ENCODE measurements at places on chromosomes 5 and 9.

DNA sequence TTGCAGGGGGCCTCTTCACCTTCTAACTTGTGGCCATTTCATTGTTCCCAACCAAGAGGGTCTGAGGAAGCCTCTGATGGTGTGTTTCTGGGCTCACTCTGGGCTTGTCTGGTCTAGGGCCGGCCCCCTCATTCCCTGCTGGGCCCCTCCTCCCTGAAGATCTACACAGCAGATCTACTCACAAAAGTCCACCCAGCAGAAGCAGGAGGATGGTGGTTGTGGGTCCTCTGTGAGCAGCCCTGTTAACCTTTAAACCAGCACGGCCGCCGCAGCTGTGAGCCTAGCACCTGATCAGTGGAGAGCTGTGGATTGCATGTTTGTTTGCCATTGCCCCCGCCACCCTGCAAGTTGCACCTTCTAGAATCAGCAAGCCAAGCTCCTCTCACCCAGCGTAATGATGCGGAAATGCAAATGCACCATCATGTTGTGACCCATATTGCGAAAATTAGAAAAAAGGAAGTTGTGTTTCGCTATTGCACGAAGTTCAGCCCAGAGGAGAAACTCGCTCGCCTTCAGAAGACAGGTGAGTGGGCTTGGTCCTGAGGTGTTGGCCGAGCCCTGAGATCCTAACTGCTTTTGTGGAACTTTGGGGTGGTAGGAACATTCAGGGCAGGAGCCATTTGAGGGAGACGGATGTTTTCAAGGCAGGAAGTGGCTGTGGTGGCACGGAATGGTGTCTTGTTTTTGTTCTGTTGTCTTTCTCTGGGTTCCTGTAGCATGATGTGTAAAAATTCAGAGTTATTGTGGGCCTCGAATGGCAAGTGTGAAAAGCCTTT lies 16.7 kb downstream of the FGD3 start:
- DNase-seq: no peak

DNA sequence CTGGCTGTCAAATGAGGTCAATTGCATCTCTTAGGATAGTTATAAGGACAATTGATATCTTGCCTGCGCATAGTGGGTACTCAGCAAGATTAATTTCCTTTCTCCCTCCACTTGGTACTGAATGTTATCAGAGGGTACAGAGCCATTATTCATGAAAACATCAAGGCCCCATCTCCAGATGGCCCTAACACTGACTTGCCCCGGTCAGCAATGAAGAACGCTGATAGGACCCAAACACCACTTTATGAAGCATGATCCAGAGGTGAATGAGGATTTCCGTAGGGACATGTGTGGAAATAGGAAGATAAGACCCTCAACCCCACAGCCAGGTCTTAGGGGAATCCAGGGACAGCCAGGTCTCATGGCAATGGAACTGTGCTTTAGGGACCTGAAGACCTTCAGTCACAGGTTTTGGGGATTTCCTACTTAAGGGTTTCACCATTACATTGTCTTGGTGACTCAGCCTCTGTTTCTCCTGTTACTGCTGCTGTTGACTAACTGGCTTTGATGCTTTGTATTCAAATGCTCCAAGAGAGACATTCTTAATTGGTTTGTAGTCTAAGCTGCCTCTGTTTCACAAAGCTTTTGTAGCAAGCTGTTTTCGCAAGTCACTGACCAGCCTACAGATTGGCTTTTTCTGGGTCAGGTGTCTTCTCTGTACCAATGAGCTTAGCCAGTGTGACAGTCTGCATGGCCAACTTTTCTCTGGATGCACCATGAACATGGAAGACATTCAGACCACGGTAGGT lies 35.3 kb upstream of the IQGAP2 start:
- DNase-seq: no peak

GRCh38 chr5:139422307-139422893 lies 16.9 kb downstream of the DNAJC18 start:
- peak; percentile 1 for DNase-seq

GRCh38 chr5:112793201-112793600 lies 55.5 kb downstream of the APC start:
- DNase-seq: no peak

- no peak for DNase-seq
Measured at GRCh38 chr5:177296581-177296980, 6.9 kb downstream of the RAB24 start.

- DNase-seq: no peak
Measured at GRCh38 chr9:27293996-27294395, 3.0 kb downstream of the EQTN start.

- peak; percentile 60 for DNase-seq
Measured at GRCh38 chr5:56638061-56638621, 177.2 kb upstream of the MAP3K1 start.

- DNase-seq: no peak
Measured at GRCh38 chr5:154520861-154521453, 42.9 kb upstream of the HAND1 start.

GRCh38 chr9:72390907-72391306 lies 25.9 kb upstream of the ZFAND5 start:
- DNase-seq: no peak

GRCh38 chr5:115542086-115542485 lies 2.5 kb downstream of the FEM1C start:
- no peak for DNase-seq

DNA sequence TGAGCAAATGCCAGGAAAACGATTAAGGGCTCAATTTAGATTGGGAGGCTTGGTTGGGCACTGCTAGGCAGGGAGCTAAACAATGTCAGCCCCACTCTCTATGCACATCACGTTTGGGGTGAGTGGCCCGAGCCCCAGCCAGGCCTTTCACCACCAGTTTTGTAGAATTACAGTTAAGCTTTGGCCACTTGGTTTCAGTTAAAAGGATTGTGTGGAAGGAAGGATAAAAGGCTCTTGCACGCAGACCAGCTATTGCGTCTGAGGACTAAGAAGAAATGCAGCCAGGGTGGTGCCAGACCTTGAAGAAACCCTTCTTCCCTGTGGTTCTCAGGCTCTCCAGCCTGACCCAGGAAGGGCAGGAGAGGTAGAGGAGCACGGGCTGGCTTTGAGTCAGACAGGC lies 125.3 kb upstream of the SLC44A1 start:
- no peak for DNase-seq

All from NCI-H1105 (cell line).